Natural killer cell treated with Interleukin-12 subunit alpha and Interleukin-12 subunit beta and Interleukin-15 and Interleukin-18, amount 100 ng/mL, for 72 hours (primary cell): ENCODE measurements at places on chromosomes 2 and 18. TPM values are rescaled to one million over a fixed set of nuclear protein-coding genes. Genes with fewer than 3 reads are reported as not detected.

- no peak for DNase-seq
These were observed 35.7 kb downstream of the COPS7B start for GRCh38 chr2:231821908-231822307.

DNA sequence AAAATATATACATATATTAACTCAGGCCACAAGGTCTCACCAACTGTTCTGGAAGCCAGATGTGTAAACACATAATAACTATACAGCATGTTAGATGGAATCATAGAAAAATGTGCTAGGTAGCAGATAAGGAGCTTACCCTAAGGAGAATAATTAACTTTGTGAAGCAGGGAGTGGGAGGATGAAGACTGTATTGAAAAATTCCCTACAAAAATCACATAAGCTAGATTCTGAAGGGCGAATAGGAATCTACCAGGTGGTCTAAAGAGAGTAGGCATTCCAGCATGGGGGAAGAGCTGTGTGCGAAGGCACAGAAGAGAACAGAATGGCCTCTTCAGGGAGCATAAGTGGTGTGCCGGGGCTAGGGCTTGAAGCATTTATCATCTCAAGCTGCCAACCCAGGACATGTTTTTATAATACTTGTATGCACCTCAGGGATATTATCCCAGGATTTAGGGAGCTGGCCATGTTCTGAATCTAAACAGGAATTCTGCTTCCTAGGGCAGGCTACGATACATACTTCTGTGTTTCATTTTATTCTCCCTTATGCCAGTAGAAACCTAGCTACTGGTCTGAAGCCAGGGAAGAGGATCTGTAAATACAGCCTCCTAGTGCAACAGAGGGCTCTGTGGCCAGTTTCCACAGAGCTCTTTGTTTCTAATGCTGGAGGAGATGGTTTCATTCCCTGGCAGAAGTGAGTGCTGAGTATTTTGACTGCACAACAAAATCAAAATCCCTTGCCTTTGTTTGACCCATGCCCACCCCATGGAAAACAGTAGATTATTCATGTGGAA is 56.7 kb downstream of the NEMP2 start:
- no peak for DNase-seq

DNA sequence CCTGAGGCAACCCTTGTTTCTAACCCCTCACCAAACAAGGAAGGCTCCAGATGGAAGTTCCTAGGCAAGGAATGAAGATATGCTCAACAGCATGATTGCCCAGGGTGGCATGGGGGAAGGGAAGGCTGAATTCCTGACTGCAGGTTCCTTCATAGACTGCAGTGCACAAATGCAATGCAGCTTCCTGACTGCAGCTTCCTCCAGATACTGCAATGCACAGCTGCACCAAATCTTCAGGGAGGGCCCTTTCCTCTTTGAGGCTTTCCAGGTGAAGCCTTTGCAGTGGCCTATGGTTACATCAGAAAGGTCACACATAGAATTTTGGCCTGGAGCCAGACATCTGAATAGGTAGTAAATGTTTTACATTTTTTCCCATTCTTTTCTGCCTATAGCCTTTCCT is 58.8 kb upstream of the DYNAP start:
- no peak for DNase-seq

GRCh38 chr2:171958475-171958874 is 36.2 kb downstream of the HAT1 start:
- no peak for DNase-seq

DNA sequence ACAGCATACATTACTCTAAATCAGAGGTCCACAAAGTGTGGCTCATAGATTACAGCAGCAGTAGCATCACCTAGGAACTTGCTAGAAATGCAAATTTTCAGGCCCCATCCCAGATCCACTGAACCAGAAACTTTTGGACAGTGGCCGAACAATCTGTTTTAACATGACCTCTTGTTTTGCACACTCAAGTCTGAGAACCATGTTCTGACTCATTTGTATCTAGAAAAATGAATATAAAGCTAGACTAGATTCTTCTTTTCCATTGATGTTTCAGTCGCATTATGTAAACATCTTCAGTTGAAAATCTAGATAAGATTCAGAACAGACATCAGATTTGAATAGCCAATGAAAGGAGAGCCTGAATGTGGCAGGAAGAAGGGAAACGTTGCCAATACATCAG is 608.8 kb downstream of the LRP1B start:
- no peak for DNase-seq

- DNase-seq = no peak
These were observed 669.6 kb upstream of the VRK2 start for GRCh38 chr2:57376985-57377384.

DNA sequence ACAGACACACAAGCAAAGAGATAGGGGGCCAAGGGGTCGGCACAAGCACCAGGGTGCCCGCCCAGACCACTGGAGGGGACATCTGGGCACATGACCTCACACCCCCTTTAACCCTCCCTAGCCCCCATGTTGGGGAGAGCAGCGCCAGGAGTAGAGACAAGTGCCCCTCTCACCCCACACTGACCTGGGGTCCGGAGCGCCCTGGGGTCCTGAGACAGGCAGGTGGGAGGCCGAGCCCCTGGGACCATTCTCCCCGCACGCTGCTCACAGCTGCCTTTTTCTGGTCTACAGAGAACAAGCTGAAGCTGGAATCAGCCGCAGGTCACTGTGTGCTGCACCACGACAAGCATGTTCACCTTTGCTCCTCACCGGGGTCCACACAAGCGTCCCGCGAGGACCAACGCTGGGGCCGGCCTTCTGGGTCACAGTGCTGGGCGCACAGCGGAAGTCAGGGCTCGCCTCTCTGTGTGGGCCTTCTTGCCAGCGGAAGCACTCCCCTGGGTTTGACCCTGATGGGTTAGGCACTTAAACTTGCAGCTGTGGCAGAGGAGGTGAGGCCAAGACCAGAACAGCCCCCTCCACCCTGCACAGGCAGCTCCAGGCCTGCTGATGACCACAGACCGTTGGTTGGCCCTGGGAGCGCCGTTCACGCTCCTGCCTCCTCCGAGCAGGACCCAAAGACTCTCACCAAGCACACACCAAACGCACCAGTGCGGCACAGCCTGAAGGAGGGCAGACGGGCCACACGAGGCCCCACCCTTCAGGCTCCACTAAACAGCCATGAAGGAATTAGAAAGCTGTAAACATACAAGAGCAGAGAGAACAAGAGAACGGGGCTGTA is 275.3 kb downstream of the EIPR1 start:
- no peak for DNase-seq

ING5 gene
- total RNA-seq = 70.6 TPM

PPP1R1C gene
- total RNA-seq = not detected

NDC80 gene
- total RNA-seq = 52.3 TPM

ATRAID gene
- 59.3 TPM for total RNA-seq

CD302 gene
- total RNA-seq = 0.20 TPM
